ENCODE measurements at places on chromosomes 3 and 15.

DNA sequence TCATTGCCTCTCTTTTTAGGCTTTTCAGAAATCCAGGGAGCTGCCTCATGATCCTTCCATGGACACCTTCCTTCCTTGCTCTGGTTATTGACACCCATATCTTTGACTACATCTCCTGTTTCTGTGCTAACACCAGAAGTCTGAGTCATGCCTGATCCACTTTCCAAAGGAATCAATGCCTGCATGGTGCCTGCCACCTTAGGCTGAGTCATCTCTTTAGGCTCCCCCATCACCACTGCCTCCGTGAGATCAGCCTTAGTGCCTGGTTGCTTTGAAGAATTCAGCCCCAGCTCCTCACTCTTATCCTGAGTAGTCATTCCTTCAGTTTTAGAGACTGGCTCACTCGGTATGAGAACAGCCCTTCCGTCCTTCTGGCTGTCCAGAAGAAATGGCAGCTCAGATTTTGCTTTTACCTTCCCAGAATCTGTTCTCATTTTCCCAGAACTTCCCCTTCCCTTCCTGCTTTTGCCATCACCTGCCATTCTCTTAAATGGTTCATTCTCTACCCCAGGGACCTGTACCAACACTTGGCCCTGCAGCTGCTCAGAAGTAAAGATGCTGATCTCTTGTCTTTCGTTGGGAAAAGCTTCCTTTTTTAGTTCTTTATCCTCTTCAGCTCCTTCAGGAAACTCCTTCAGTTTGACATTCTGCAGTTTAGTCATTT is 105.3 kb downstream of the MAP4 start:
- H3K4me3 ChIP-seq = no peak overlapping the region
- no peak for DNase-seq
- H3K4me1 ChIP-seq = no peaks in the 10 kb centered on the region
- H3K27ac ChIP-seq = no peak overlapping the region
- no peaks in the 10 kb centered on the region for H3K27me3 ChIP-seq
- H3K36me3 ChIP-seq = peaks cover 1% of the 10 kb centered on the region

- no peaks in the 10 kb centered on the region for H3K36me3 ChIP-seq
- no peak overlapping the region for H3K27ac ChIP-seq
- peaks cover 24% of the 10 kb centered on the region for H3K4me1 ChIP-seq
- H3K27me3 ChIP-seq = no peaks in the 10 kb centered on the region
Measured at GRCh38 chr15:80730926-80731325, 35.8 kb downstream of the ABHD17C start.

GRCh38 chr3:150933473-150933995 is 28.3 kb upstream of the MINDY4B start:
- no peak for DNase-seq
- H3K27me3 ChIP-seq = no peaks in the 10 kb centered on the region
- no peak overlapping the region for H3K4me3 ChIP-seq

GRCh38 chr3:186596568-186597287 is 16.1 kb upstream of the AHSG start:
- DNase-seq = no peak
- H3K36me3 ChIP-seq = no peaks in the 10 kb centered on the region
- no peaks in the 10 kb centered on the region for H3K27me3 ChIP-seq
- H3K4me3 ChIP-seq = no peak overlapping the region
- H3K27ac ChIP-seq = peak overlapping the region; percentile 96
- H3K4me1 ChIP-seq = peaks cover 69% of the 10 kb centered on the region

DNA sequence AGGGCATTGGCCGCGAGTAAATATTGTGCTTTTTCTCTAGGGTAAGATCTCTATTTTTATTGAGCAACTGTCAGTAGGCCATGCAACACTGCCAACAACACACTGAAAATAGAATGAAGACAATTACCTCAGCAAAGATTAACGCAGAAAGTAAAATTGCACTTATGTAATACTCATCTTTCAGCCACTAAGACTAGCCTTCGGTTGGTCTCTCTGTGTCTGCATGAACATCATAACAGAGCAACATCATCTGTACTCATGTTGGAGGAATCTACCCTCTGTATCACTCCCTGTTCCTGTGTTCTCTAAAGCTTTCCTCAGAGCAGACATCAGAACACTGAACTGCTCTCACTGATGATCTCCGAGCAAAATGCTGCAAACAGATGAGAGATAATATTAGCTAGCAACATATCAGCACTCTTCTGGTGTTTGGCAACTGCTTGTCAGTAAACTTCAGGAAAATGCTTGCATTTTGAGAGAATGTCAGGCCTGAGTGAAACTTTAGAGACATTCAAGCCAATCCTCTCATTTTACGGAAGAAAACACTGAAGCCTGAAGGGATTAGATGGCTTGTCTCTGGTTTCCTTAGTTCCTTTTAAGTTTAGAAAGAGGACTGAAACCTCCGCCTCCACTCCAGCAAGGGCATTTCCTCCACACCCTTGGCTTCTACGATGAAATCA is 8.4 kb upstream of the LRRC3B start:
- no peak for DNase-seq
- H3K27ac ChIP-seq = no peak overlapping the region

DNA sequence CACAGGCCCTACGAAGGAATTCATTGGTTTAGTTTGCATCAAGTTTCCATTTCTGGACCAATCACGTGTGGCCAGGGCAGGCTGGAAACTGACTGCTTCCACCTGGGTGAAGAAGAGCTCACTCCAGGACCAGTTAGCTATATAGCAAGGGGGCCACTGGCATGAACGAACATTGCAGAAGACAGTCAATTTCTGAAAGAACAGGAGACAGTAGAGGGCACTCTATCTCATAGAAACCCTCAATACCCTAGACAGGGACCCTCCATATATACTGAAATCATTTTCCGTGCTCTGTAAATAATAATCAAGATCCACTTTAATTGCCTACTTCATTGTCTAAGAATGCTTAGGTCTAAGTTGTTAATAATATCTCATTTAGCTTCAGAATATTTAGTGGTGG is 215.6 kb downstream of the CADPS start:
- no peak overlapping the region for H3K27ac ChIP-seq
- no peak overlapping the region for H3K4me3 ChIP-seq
- H3K27me3 ChIP-seq = no peaks in the 10 kb centered on the region
- no peaks in the 10 kb centered on the region for H3K4me1 ChIP-seq

- no peaks in the 10 kb centered on the region for H3K4me1 ChIP-seq
- no peak overlapping the region for H3K27ac ChIP-seq
- no peak overlapping the region for H3K4me3 ChIP-seq
- peaks cover 8% of the 10 kb centered on the region for H3K36me3 ChIP-seq
- DNase-seq = no peak
- H3K27me3 ChIP-seq = no peaks in the 10 kb centered on the region
Measured at GRCh38 chr3:196821806-196822355, 45.8 kb upstream of the SENP5 start.

DNA sequence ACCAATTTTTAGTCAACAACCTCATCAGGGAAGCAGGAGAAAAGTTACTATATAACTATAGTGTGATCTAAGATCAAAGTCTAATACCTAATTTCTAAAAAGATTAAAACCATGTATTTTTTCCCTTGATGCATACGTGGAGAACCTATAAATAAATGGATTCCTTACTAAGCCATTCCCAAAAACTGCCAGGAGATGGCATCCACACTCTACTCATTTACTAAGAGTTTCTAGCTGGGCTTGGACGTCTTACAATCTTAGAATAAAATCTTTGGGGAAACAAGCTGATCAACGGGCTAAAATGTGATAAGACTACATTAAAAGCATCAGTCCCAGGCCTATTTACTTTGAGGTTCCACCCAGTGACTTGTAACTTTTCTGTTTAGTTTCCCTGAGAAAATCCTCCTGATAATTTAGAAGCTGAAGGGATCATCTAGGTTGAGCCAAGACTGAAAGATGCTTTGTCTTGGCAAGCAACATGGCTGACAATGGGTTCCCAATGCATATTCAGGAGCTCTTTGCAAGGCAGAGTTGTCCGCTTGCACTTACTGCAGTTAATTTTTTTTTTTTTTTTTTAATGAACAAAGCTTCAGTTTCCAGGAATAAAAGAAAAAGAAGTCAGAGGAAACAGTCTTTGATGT is 85.5 kb upstream of the FGF12 start:
- H3K4me1 ChIP-seq = no peaks in the 10 kb centered on the region
- no peak overlapping the region for H3K4me3 ChIP-seq
- no peaks in the 10 kb centered on the region for H3K27me3 ChIP-seq
- H3K27ac ChIP-seq = no peak overlapping the region

DNA sequence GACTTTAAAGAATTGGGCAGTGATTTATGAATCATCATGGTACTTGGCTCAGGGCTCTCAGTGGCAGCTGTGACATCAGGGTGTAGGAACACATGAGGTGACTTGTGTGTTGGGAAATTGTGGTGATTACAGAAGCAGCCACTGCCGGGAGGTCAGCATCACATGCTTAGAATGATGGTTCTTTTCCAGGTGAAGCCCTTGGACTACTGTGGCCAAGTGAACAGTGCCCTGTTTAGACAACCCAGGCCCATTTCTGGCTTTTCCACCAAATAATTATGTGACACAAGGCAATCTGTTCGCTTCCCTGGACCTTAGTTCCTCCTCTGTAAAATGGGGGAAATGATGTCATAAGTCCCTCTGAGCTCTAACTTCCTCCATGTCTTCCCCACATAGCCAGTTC is 139.7 kb upstream of the ROPN1 start:
- H3K4me1 ChIP-seq = no peaks in the 10 kb centered on the region
- no peaks in the 10 kb centered on the region for H3K27me3 ChIP-seq
- no peak overlapping the region for H3K27ac ChIP-seq
- no peak for DNase-seq
- H3K4me3 ChIP-seq = no peak overlapping the region

GRCh38 chr3:127206611-127207516 is 13.9 kb downstream of the PRR23E start:
- H3K27me3 ChIP-seq = no peaks in the 10 kb centered on the region
- DNase-seq = no peak
- H3K36me3 ChIP-seq = no peaks in the 10 kb centered on the region
- no peak overlapping the region for H3K4me3 ChIP-seq
- no peak overlapping the region for H3K27ac ChIP-seq
- H3K4me1 ChIP-seq = no peaks in the 10 kb centered on the region

GRCh38 chr3:115381573-115381912 is 234.5 kb upstream of the ZBTB20 start:
- H3K27me3 ChIP-seq = no peaks in the 10 kb centered on the region
- no peaks in the 10 kb centered on the region for H3K36me3 ChIP-seq
- no peak for DNase-seq
- H3K4me3 ChIP-seq = no peak overlapping the region
- no peaks in the 10 kb centered on the region for H3K4me1 ChIP-seq

- H3K4me3 ChIP-seq = no peak overlapping the region
- DNase-seq = no peak
- no peak overlapping the region for H3K27ac ChIP-seq
- no peaks in the 10 kb centered on the region for H3K36me3 ChIP-seq
- no peaks in the 10 kb centered on the region for H3K4me1 ChIP-seq
Measured at GRCh38 chr15:40192942-40193341, 32.1 kb downstream of the BUB1B start.

DNA sequence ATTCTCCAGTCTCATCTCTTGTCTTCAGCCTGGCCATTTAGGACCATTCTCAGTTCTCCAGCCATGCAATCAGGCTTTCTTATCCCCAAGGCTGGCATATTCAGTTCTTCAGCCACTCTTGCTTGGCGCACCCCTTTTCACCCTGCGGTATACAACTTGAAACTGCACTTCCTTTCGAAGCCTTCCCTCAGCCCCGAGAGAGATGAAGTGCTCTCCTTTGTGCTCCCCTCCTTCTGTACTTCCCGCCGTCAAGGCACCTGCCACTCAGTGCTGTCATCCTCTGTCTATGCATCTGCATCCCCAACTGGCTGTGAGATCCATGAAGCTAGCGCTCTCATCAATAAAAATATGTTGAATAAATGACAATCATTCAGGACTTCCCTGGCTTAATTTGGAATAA is 45.7 kb downstream of the MORC1 start:
- no peak overlapping the region for H3K27ac ChIP-seq
- no peaks in the 10 kb centered on the region for H3K4me1 ChIP-seq
- no peak for DNase-seq
- no peak overlapping the region for H3K4me3 ChIP-seq
- H3K27me3 ChIP-seq = no peaks in the 10 kb centered on the region

Measured in Caco-2 (cell line).